ENCODE measurements at places on chromosomes 4 and X.

DNA sequence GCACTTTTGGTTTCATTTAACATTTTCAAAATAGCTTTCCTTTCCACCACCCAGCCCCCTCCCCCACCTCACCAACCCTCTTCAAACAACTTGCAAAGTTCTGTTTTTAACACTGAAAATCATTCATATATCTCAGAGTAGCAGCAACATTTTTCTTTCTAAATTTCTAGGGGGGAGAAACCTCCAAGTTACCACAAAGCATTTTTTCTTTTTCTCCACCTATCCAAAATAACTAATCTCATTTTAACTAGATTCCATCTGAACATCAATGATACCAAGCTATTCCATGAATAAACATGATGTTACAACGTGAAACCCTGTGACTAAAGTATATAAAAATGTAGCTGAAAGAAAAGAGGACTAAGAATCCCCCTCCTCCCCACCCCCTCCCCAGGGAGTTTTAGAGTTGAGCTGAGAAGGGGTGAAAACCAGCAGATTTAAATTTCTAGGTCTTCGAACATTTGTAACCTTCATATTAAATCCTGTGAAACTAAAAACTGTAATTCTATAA is 5.2 kb downstream of the LDB2 start:
- DNase-seq: no peak

DNA sequence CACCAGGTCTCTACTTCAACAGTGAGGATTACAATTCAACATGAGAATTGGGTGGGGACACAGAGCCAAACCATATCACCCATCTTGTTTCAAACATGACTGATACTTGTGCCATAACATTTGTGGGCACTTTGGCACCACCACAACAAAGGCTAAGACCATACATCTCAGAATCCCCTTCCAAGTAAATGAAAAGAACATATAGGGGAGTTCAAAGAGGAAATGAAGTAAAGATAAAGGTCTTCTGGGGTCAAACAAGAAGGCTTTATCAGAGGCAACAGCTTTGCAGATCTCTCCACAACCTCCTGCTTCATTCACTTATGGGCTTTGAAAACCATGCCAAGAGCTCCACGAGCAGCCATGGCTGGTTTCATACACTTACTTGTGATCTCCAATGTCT is 122.7 kb downstream of the ANKRD50 start:
- no peak for DNase-seq

- no peak for DNase-seq
These were observed 77.8 kb upstream of the STIM2 start for GRCh38 chr4:26782830-26783202.

- no peak for DNase-seq
These were observed 53.8 kb downstream of the APLN start for GRCh38 chrX:129600981-129601424.
